ENCODE measurements at places on chromosomes 16 and 17.

DNA sequence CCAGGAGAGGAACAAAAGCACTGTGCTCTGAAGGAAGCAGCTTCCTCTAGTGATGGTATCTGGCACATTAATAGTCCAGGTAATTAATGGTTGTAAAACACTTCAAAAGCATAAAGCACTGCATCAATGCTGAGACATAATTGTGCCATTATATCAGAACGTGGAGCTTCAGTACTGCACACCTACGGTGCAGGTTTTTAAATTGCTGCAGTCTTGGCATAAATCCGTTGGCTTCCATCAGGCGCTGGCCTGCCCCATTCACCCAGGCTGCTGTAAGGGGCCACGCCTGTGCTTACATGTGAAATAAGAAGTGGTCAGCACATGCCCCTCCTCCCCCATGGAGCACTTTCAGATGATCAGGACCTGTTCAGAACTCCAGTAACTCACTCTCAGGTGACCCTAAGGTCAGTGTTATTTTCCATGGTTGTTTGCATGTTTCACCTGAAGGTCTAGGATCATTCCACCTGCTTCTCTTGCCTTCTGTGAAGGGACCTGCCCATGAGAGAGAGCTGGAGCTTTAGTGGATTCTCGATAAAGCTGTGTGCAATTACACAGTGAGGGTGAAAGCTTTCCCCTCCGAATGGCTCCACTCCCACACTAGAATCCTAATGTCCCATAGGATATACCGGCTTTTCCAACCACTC, 345.3 kb downstream of the CA10 start:
- no peak for ATAC-seq

- no peak for ATAC-seq
Observed at GRCh38 chr16:54946909-54947308, 16.2 kb downstream of the IRX5 start.

- ATAC-seq = peak; percentile 88
Observed at GRCh38 chr16:17313085-17313611, 157.6 kb downstream of the XYLT1 start.

DNA sequence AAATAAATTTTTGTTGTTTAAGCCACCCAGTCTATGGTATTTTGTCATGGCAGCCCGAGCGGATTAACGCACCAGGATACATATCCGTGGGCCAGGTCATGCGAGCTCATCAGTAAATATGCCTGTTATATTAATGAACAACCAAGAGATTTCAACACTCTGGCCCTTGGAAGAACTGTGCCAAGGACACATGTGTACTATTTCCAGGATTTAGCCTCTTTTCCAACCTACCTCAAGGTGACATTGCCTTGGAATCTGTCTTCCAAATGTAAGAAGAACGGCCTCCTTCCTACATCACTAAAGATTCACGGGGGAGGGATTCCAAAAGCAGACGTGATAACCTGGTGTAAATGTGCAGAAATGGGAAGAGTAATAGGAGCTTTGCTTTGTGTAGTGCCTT, 72.8 kb upstream of the DYNLRB2 start:
- no peak for ATAC-seq

- ATAC-seq = peak; percentile 12
Observed at GRCh38 chr16:66617728-66618127, 13.2 kb downstream of the CMTM3 start.

DNA sequence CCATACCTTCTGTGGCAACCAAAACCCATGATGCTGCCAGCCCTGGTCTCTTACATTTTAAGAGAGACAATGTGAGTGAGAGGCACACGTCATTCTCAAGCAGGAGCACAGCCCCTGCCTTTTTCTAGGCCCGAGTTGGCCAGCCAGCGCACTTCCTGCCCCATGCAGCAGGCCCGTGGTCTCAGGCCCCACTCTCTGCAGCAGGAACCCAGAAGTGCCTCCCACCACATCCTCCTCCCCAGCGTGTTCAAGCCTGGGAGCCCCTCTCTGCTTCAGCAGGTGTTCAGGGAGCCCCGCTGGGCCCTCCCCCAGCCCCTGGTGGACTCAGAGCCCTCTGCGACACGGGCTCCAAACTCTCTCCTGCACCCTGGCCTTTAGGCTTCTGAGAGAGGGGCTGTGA, 30.5 kb downstream of the ITGAE start:
- ATAC-seq = no peak

- no peak for ATAC-seq
Observed at GRCh38 chr17:1568950-1569810, 6.6 kb upstream of the PITPNA start.

- no peak for ATAC-seq
Observed at GRCh38 chr17:3838206-3838605, 7.8 kb downstream of the NCBP3 start.

DNA sequence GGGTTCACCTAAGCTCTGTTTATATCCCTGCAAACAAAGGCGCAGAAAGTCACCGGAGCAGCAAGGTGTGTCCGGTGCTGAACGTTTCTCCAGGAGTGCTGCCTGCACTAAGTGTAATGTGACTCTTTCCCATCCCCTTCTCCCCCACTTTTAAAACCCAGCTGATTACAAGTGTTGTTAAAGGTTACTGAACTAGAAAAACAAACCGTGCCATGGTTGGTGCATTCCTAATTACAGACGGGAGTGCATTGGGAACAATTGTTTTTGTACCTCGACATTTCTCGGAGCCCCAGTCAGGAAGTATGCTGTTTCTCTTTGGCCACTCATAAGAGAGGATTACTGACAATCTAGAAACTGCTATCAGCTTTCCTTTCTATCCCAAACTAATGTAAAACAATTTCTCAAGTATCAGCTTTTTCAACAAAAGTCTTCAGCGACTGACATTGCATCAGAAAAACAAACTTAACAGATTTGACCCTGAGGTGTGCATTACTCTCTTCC, 441.0 kb upstream of the SALL1 start:
- no peak for ATAC-seq

- ATAC-seq = no peak
Observed at GRCh38 chr16:5354645-5355044, 257.1 kb upstream of the EEF2KMT start.

DNA sequence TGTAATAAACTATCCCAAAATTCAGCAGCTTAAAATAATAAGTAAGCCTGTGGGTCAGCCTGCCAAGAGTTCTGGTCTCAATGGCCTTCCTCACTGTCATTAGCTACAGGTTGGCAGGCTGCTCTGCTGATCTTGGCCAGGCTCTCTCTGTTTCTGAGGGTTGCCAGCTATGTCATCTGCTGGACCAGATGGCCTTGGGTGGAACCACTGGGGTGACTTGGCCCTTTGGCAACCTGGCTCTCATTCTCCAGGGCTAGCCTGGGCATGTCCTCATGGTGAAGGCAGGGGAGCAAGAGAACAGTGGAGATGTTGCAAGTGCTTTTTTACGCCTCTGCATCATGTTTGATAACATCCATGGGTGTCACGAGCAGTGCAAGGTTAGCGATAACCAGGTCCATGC, 13.9 kb downstream of the ITGAM start:
- no peak for ATAC-seq

DNA sequence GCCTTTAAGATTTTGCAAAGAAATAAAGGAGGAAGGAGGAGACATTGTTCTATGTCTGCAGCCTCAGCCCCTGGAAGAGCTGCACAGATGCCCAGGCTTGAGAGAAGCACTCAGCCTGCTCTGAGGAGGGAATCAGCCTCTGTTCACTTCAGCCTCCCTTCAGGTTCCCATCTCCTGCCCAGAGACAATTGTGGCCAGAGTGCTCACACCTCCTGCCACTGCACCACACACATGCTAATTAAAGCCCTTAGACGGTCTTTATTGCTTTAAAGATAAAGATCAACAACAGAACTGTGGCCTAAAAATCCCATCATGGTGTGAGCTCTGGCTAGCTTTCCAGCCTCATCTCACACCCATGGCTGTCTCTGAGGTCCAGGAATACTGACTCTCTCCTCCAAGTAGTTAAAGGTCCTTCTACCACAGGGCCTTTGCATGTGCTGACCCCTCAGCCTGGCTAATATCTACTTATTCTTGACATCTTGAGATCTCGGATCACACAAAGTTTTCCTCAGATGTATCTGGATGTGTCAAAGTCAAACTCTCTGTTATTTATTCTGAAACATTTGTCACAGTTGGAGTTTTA, 33.8 kb downstream of the CHD9NB start:
- ATAC-seq = no peak

GRCh38 chr16:55152875-55153390, 171.1 kb upstream of the IRX6 start:
- no peak for ATAC-seq

GRCh38 chr17:4513113-4514032, 14.7 kb downstream of the SPNS2 start:
- no peak for ATAC-seq

- peak; percentile 33 for ATAC-seq
Observed at GRCh38 chr17:75260641-75261335, 618 bp downstream of the GGA3 start.

GRCh38 chr16:2035431-2036199, 8.9 kb downstream of the NHERF2 start:
- ATAC-seq = peak; percentile 36

DNA sequence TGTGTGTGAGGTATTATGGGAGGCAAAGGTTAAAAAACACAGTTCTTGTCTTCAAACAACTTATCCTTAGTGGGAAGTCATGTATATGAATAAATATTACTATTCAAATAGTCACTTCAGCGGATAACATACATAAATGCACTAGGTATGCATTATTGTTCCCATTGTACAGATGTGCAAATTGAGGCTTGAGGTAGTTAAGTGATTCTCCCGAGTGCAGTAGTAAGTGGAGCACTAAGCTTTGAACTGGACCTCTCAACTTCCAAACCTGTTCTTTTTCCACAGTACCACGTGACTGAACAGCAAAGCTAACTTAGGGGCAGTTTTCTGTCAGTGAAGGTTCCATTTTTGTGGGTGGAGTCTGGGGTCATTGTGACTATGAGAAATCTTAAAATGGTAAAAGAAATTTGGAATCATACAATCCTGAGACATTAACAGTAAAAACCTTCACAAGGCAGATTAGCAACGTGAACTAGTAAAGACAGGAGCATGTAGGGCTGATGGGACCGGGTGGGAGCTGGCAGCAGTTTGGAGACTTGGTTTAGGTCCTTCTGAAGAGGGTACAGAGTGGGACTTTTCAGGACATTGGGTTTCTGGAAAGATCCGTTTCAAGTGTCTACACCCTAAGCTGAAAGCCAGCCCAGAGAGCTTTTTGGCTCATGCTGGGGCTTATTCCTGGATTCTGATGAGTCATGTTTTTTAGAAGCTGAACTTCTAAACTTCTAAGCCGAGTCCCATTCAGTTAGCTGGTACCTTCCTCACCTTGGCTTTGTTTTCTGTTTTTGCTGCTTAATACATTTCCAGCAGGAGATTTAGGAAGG, 204.9 kb downstream of the PRKCA start:
- ATAC-seq = peak; percentile 77

DNA sequence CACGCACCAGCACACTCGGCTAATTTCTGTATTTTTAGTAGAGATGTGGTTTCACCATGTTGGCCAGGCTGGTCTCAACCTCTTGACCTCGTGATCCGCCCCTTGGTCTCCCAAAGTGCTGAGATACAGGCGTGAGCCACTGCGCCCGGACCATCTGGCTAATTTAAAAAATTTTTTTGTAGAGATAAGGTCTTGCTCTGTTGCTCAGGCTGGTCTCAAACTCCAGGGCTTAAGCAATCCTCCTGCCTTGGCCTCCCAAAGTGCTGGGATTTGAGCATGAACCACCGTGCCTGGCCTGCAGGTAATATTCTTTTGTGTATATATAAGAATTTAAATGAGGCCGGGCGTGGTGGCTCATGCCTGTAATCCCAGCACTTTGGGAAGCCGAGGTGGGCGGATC, 115.0 kb downstream of the RPTOR start:
- ATAC-seq = no peak

DNA sequence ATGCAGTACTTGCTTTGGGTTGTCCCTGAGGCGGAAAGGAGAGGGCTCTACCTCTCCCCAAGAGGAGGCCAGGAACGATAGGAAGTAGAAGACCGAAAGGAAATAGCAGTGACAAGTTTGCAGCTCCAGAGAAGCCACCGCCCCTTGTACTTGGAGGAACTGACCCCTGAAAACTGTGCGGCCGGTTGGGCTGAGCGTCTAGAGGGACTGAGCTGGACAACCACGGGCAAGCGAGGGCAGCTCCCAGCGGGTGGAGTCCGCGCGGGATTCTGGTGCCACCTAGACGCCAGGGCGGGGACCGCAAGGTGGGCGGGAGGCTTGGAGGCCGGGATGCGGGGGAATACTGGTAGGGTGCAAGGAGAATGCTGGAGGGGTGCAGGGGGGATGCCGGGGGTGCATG, 1.3 kb upstream of the SLC6A4 start:
- ATAC-seq = peak; percentile 86

DNA sequence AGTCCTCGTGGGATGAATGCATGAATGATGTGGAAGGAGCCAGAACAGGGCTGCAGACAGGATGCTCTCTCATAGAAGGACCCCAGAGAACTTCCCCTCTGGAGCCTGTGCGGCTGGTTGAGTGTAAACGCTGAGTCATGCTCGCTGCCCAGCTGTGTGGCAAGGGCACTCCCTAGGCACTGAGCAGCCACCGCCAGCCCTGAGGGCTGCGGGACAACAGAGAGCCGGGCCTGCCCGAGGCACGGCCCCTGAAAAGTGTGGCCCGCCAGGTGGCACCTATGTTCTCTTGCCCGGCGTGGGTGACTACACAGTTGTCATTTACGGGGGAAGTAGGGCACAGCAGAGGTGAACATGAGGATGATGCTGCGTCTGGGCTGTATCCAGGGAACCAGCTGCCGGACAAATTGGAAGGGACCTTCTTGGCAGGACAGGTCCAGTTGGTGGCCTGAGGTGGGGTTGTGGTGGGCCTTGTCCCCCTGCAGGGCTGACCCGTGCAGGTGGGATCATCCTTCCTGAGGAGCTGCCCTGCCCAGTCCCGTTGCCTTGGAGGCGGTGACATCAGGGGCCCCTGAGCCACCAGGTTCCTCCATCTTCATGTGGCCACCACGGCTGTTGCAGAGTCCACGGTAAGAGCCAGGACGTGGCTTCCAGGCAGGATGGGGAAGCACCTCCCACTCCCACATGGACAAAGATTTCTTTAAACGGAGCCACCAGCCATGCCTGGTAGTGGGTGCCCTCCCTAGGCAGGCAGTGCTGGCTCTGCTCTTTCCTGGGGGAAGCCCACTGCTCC, 94.8 kb upstream of the CBX4 start:
- ATAC-seq = peak; percentile 14

DNA sequence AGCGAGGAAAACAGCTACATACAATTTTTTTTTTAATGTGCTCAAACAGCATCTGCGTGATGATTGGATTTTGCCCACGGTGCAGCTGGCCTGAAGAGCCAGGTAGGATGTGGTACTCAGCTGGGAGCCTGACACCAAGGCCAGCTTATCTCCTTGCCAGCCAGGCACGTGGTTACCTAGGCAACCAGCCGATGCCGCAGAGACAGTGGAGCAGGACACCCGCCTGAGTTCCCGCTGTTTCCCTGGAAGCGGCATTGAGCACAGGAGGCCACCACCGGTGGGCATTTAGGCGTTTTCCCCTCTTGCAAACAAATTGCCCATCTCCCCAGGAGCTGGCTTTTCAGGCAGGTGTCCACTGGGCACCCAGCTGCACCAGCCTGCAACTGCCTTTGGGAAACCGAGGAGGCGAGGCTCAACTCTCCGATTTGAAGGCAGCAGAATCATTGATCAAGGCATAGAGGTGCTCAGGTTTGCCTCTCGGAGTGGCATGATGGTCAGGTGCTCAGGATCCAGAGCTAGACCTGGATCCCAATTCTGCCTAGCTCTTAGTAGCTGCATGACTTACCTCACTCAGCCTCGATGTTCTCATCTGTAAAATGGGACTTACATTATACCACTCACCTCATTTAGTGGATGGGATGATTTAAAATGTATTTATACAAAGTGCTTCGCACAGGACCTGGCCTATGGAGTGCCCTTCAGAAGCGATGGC, 137.5 kb upstream of the PLCG2 start:
- no peak for ATAC-seq

GRCh38 chr16:19068237-19068815, 912 bp downstream of the COQ7 start:
- ATAC-seq = no peak
